Osteocyte (in vitro differentiated cells): ENCODE measurements at places on chromosomes 2 and 18.

DNA sequence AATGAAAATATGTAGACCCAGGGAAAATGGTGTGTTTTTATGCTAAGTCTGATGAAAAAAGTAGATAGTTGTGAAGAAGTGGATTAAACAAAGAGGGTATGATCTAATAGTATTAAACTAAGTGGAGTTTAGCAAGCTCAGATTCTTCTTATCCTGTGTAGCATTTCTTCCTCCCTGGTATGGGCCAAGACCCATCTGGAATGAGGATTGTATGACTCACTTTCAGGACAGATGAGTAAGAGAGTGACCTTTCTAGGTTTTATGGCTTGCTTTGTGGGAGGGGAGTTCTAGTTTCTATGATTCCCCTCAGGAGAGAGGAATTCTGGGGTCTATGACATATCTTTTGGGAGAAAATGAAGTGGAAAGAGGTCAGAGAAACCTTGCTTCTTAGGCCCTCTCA lies 550.1 kb downstream of the SPAG16 start:
- DNase-seq, result no peak

- DNase-seq, result no peak
Measured at GRCh38 chr2:227022608-227023007, 141.4 kb downstream of the COL4A4 start.

GRCh38 chr18:47737956-47738355 lies 192.5 kb downstream of the SMAD2 start:
- peak; percentile 67 for DNase-seq

DNA sequence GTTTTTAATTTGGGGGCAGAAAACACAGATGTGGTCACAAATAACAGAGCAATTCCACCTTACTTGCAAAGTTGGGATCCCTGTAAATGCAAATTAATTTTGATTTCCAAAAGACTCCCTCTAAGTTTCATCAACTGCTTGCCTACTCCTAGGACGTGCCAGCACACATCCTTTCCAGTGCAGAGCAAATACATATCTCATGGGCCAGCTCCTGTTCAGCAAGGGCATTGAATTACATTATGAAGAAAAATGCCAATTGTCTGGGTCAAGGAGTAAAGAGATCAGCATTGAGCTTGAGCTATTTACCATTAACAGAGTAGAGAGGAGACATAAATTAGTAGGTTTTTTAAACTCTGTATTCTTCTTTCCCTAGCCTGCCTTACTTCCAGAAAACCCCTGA lies 18.8 kb downstream of the PID1 start:
- DNase-seq, result no peak

- DNase-seq, result no peak
Measured at GRCh38 chr2:98333922-98334321, 12.3 kb upstream of the CNGA3 start.

GRCh38 chr2:223537651-223538601 lies 64.2 kb downstream of the SCG2 start:
- DNase-seq, result no peak

DNA sequence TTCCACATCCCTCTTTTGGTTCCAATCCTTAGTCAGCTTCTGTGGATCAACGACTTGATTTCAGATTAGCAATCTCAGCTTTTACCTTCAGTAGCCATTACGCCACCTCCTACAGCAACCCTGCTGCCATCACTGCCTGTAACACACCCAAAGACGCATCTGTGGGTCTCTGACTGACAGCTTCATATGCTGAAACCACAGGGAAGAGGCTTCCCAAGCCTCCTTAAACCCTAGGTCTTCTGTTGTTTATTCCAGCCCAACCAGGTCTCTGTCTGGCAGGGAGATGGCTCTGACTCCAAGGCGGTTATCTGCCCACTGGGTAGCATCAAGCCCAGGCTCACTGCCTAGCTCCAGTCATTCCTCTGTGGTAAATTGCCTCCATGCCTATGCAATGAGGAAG lies 28.6 kb upstream of the TRIB2 start:
- no peak for DNase-seq
